ENCODE measurements at places on chromosomes 7 and 10.

DNA sequence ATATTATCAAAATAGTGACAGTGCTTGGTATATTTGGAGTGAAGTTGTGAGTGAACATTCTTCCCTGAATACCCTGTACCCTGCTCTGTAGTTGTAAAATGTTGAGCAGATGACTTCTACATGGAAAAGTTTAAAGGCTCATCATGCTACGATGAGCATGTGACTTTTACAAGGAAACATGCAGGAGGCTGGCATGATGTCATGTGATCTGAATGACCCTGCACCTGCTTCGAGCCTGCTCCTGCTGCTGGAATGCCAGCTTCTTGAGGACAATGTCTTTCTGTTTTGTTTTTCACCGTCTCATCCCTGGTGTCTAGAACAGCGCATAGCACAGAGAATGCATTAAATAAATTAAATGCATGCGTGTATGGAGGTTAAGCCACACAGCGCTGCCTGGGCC lies 5.4 kb upstream of the INPP5A start:
- no peak for DNase-seq

DNA sequence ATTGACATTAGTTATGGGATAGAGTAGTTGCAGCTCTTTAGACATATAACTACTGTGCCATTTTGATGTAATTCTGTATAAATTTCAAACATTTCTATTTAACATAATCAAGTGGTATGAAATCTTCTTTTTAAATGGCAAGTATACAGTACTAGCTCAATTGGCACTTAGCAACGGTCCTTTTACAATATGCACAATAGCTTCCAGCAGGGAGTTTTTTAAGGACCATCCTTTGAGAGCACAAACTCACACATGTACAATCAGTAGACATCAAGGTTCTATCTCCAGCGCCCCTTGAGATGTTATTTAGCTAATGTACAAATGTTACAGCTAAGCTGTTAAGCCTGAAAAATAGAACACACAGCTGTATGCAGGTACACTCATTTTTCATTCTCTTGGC lies 480.7 kb downstream of the TFEC start:
- DNase-seq, result no peak

DNA sequence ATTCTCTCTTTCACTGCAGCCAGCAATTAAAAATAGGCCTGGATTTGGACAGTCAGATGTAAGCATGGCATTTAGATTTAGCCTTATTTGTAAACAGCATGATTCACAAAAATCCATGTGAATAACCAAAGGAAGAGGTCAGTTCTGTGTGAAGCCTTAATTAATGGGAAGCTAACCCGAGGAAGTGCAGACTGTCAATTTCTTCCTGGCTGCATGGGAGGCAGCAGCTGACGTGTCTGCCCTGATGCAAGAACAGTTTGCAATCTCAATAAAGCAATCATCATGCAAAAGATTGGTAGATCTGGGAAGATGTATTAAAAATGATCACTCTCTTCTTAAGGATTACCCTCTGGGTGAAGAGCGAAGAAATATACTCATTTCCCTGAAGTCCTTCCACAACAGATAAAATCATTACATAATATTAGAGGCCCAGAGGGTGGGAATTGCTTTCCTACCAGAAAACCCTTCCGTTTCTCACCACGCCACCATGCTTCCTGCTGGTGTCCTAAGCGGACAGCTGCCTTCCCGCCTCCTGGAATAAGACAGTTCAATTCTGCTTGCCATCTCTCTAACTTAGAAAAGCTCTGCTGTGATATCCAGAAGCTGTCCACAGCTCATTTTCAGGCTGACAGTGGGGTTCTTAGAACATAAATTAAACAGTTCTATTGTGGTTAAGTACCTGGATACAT lies 526.7 kb upstream of the NRP1 start:
- DNase-seq, result no peak

- peak; percentile 87 for DNase-seq
These were observed 36.4 kb downstream of the DPYSL4 start for GRCh38 chr10:132223156-132223590.

GRCh38 chr7:33581236-33581635 lies 324.1 kb upstream of the BMPER start:
- no peak for DNase-seq

- no peak for DNase-seq
These were observed 115.5 kb upstream of the STK17A start for GRCh38 chr7:43467406-43467805.

- DNase-seq, result peak; percentile 65
These were observed 731.1 kb downstream of the ZWINT start for GRCh38 chr10:55629793-55630490.

GRCh38 chr10:130519791-130520190 lies 383.6 kb downstream of the GLRX3 start:
- DNase-seq, result no peak
